ENCODE measurements at places on chromosomes 1 and 21.

DNA sequence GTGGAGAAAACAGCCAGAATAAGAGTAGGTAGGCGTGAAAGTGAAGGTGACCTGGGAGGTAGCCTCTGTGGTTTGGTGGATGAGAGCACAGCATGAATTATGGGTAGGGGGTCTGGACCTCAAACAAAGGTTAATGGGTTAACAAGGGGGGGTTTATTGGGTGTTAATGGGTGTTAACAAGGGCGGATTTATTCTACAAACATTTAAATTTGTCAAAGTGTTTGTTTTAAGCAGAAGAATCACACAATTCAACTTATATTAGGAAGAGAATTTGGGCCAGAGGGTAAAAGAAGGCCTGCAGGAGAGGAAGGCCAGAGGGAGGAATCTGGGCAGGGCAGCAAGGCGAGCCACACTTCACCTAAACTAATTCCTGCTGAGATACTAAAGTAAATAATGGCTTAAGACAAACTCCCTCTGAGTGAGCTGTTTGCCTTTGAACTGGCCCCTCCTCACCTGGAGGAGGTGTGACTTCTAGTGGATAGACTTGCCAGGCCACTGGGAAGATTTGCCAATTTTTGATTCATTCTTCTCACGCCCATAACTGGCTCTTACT, 191.7 kb downstream of the GIPC2 start:
- DNase-seq = no peak

DNA sequence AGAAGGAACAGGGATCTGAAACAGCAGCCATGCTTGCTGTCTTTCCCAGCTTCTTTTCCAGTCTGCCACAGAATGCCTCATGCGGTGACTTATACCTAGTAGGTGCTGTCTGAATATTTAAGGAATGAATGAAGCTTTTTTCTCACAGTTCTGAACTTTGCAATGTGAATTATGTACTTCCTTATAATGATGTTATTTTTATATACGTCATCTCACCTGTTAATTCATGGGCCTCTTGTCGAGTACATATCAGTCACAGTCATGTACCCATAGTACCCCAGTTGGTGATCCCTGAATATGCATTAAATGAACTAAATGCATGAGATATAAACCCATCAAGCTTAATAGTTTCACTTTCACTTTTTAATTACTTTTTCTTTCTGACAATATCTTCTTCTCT, 132.7 kb downstream of the NTNG1 start:
- peak; percentile 9 for DNase-seq

DNA sequence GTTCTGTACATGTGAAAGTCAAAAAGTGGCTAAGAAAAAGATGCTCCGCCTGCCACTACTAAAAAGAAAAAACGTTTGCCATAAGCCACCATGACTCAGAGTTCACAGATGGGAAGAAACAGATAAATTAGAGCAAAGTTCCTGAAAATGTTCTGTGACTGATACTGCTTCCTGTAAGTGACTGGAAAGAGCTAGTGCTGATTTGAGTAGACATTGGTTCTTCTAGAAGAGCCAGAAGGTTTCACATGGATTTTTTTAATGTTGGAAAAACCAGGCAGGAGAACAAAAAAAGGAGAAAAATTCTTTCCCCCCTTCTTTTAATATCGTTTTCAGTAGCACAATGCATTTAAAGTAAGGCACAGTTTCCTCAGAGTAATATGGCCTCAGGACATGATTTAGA, 221.4 kb downstream of the HLX start:
- DNase-seq = peak; percentile 87

GRCh38 chr1:98084188-98084587, 163.4 kb upstream of the DPYD start:
- DNase-seq = no peak

- no peak for DNase-seq
Measured at GRCh38 chr21:37874481-37874880, 41.8 kb downstream of the KCNJ6 start.

GRCh38 chr21:31517664-31518414, 141.7 kb upstream of the SOD1 start:
- DNase-seq = no peak

GRCh38 chr1:3120994-3121393, 52.0 kb downstream of the PRDM16 start:
- no peak for DNase-seq

DNA sequence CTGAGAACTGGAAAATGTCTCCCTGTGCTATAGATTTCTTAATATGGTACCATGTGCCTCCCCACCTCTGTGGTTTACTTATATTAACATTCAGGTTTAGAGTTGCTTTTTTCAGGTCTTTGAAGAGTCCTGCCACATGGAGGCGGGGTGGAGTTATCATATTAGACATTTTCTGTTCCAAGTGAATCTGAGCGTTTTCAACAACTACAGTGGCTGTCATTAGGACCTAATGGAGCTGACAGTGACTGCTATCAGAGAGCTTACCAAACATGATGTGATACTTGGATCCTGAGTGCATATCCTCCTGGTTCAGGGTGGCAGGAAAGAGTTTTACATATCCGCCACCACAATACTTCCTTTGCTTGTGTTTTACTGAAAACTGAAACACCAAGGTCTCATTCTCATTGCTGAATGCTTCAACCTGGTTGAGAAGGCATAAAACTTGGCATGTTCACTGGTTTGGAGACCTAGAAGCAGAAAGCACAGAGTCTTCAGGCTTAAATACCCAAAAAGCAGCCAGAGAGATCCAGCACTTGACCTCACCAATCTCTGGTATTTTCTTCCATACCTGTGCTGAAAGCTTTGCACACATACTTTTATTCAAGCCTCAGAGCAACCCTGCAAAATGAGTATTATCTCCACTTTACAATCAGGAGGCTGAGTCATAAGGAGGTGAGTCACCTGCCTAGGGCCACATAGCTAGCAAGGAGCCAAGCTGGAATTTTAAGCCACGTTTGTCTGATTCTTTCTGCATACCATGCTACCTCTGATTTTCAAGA, 47.4 kb upstream of the OSBPL9 start:
- peak; percentile 90 for DNase-seq

Data from fibroblast of lung (primary cell).